ENCODE measurements at places on chromosomes 3 and 15.

DNA sequence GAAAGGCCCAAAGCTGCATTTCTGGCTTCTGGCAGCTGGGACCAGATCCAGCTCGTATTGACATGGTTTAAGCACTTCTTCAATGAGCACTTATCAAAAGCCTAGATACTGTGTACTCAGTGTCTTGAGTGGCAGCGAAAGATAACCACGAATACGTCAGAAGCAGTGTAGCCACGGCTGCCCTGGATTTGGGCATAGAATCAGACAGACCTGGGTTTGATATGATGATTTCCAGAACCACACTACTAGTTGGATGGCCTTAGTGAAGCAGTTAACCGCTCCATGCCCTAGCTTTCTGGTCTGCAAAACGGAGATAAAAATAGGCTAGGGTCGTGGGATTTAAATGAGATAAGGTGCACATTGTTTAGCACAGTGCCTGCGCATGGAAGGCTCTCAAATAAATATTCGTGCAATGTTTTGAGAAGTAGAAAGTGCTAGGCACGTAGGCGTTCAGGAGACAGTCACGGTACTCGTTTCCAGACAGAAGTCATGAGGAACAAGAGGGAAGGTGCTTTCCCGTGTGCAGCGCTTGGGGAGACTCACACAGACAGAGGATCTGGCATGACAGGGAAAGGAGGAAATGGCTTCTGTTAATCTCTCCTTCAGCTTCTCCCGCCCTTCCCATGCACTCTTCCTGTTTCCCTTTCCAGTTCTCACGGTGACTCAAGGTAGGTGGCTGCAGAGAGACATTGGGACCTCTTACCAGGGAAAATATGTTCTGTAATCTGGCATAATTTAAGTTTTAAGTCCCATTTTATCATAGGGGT lies 70.3 kb downstream of the CCNL1 start:
- peak; percentile 96 for DNase-seq

DNA sequence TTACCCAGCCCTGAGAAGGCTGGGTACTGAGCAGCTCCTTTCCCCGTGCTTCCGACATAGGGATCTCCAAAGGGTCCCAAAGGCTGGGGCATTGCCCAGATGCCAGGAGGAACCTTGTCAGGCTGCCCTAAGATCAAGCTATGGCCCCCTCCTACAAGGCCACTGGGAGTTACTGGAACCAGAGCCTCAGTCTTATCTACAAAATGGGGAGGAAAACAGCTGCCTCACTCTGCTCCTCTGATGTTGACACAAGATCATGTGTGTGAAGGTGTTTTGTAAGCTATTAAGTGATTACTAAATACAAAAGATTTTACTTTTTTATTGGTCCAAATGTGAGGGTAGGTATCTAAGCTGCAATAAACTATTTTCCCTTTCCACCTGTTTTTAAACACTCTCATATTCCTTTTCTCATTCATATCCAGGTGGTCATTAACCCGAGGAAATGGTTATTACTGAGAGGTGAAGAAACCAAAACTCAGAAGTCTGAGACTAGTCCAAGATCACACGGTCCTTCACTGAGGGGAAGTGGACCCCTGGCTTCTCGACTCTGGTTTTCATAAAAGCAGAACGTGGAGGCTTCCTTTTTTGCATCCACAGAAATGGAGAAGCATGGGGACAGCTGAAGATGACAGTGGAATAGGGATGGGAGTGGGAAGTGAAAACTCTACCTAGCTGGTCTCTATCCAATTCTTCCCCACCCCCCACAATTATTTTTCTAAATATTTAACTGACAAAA lies 1.7 kb downstream of the ARPIN start:
- DNase-seq, result peak; percentile 57

GRCh38 chr15:48001393-48002039 lies 119.3 kb upstream of the SLC24A5 start:
- peak; percentile 64 for DNase-seq

DNA sequence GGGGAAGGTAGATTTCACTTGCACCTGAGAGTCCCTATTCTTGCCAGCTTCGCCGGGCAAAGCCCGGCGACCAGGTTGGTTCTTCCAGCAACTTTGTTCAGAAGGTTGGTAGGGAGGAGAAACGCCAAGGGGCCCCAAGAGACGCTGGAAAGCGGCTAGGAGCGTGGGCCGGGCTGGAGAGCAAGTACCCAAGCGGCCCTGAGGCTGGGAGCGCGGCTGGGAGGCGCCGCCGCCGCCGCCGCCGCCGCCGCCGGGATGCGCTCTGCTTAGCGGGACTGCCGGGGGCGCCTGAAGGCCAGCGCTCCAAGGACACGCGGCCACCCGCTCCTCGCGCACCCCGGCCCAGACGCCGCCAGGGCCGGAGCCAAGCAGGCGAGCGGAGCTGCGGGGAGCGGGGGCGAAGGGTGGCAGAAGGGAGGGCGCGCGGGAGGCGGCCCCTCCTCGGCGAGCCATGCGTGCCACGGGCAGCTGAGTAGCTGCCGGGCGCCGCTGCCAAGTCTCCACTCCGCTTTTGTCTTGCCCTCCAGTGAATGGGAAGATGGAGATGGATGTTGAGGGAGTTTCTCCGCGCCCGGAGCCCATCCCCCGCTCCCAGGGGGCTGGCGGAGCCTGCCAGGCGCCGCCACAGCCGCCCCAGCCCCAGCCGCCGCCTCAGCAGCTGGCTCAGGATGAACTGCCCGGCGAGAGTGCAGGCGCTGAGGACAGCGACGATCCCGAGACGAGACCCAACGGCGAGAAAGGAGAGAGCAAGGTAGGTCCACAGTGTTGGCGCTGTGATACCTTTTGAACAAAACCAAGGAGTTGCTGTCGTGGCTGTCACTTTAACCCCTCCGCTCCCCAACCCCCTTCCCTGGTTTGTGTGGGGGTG lies 227.4 kb upstream of the AZI2 start:
- no peak for DNase-seq

- DNase-seq, result no peak
Observed at GRCh38 chr3:46578973-46579755, 13.1 kb upstream of the LRRC2 start.

GRCh38 chr3:139629033-139629432 lies 48.7 kb downstream of the NMNAT3 start:
- DNase-seq, result peak; percentile 29

DNA sequence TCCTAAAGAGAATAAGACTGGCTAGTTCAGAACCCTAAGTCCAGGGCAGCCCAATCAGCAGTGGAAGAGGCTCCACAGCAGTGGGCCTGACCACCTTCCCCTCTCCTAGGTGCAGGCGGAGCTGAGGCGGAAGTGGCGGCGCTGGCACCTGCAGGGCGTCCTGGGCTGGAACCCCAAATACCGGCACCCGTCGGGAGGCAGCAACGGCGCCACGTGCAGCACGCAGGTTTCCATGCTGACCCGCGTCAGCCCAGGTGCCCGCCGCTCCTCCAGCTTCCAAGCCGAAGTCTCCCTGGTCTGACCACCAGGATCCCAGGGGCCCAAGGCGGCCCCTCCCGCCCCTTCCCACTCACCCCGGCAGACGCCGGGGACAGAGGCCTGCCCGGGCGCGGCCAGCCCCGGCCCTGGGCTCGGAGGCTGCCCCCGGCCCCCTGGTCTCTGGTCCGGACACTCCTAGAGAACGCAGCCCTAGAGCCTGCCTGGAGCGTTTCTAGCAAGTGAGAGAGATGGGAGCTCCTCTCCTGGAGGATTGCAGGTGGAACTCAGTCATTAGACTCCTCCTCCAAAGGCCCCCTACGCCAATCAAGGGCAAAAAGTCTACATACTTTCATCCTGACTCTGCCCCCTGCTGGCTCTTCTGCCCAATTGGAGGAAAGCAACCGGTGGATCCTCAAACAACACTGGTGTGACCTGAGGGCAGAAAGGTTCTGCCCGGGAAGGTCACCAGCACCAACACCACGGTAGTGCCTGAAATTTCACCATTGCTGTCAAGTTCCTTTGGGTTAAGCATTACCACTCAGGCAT lies 33.7 kb downstream of the VIPR1 start:
- peak; percentile 56 for DNase-seq

- no peak for DNase-seq
Observed at GRCh38 chr15:88255484-88256278, 858 bp downstream of the NTRK3 start.

DNA sequence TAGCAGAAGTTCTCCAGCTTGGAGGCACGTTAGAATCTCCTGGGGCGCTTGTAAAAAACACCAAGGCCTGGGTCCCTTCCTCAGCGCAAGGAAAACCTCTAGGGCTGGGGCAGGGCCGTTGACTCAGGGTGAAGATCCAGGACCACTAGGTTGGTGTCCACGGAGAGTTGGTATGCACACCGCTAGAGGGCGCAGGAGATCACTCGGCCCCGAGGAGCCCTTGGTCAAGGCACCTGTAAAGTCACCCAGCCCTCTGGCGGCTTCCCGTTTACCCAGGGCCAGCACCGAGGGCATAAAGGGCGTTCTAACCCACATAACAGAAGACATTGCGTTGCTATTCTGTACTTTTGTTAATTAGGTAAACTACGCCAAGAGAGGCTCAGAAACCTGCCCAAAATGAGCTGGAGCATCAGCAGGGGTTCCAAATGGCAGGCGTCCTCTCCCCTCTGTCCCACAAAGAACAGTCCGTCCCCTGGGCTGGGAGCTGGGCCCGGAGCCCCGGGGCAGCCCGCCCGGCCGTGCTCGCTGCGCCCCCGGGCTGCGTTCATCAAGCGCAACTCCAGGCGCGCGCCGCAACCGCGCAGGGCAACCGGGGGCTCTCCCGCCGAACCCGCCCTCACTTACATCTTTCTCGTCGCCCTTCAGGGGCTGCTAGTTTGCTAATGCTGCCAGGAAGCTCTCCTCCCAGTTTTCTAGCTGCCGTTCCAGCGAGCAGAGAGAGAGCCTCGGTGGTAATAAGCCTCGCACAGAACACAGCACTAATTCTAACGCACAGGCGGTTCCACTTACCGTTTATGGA lies 332.1 kb downstream of the ARRDC4 start:
- peak; percentile 55 for DNase-seq

DNA sequence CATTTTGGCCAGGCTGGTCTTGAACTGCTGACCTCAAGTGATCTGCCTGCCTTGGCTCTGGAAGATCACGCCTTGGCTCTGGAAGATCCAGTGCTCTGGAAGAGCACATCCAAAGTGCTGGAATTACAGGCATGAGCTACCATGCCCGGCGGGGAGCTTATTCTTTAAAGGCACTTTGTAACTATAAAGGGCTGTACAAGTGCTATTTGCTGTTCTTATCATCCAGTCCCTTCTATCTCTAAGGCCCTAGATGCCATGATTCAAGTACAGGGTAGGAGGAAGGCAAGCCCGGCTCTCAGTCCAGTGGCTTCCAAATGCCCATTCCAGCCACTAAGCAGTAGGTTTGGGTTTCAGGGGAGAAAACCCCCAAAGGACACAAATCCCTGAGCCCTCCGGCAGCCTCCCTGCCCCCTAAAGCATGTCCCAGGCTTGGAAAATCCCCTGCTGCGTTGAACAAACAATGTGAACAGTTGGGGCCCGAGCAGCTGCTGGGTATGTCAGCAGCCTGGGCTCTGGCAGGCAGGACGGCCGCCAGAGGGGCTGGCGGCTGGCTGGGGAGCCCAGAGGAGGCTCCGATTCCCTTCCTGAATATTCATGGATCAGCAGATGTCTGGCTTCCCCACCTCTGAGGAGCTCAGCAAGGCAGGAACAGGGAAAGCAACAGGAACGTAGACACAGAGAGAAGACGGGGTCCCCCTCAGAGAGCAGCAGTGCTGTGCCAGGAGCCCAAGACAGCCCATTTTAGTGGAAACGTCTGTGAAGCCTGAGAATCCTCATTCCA lies 7.7 kb downstream of the IGDCC4 start:
- DNase-seq, result no peak

DNA sequence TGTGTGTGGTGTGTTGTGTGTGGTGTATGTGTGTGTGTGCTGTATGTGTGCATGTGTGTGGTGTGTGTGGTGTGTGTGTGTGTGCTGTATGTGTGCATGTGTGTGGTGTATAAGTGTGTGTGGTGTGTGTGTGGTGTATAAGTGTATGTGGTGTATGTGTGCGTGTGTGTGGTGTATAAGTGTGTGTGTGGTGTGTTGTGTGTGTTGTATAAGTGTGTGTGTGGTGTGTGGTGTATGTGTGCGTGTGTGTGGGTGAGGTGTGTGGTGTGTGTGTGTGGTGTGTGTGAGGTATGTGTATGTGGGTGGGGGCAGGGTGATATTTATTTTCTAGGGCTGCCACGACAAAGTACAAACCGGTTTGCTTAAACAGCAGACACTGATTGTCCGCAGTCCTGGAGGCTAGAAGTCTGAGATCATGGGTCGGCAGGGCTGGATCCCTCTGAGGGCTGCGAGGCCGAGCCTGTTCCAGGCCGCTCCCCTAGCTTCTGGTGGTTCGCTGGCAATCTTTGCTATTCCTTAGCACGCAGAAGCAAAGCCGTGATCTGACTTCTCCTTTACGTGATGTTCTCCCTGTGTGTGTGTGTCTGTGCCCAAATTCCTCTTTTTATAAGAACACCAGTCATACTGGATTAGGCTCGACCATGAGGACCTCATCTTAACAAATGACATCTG lies 160.2 kb downstream of the XXYLT1 start:
- DNase-seq, result peak; percentile 73

- DNase-seq, result no peak
Observed at GRCh38 chr15:62711691-62712454, 330.7 kb upstream of the TPM1 start.

DNA sequence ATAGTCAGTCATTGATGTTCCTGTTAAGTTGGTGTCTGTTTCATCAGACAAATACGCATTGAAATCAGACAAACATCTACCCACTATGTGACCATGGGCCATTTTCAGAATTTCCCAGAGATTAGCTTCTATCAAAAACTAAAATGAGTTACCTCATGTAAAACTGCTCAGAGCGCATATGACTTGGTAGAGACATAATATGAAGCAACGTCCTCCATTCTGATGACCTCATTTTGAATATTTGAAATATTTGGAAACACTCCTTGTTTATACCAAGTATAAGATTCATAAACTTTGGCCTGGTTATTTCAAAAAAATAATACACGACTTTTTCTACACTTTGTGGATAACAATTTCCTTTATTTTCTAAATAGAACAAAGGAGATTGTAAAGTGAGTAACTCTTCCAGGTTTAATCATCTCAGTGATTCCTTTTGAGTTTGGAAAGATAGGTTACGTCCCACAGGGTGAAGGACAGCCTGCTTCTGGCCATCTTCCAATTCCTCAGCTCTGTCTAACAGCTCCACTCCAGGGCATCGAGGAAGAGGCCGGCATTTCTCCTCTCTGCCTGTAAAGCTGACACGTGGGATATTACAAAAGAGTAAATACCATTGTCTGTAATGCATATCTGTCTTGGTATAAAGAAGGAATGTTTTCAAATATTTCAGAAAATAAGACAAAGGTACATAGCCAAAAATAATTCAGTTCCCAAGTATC lies 122.6 kb downstream of the CADM2 start:
- DNase-seq, result no peak

GRCh38 chr15:81981908-81982307 lies 63.9 kb downstream of the MEX3B start:
- no peak for DNase-seq

GRCh38 chr3:52396011-52396906 lies 48.6 kb downstream of the SEMA3G start:
- DNase-seq, result no peak

DNA sequence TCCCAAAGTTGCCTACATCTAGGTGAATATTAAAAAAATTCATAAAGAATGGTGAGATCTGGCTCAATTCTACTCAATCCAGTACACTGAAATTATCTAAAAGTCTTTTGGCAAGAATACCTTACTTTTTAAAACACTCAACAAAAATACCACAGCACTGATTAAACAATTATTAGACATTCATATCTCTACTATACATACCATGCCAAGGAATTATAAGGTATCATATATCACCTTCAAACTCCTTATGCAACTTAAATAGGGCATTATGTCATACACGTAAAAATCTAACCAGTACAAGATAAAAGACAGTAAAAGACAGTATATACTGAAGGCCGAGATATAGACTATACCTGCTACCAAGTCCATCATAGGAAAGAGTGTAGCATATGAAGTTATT lies 6.1 kb upstream of the ANKRD28 start:
- DNase-seq, result no peak

- DNase-seq, result no peak
Observed at GRCh38 chr3:75176937-75177336, 487.2 kb upstream of the FRG2C start.

All from suppressor macrophage treated with lipopolysaccharide for 4 hours (primary cell).